ENCODE measurements at places on chromosomes 2 and 18.
A peak's percentile ranks its signal among the peaks of the same experiment; 100 is the strongest.

GRCh38 chr18:30712383-30712782, 330.2 kb downstream of the DSC3 start:
- DNase-seq, result peak; percentile 13

DNA sequence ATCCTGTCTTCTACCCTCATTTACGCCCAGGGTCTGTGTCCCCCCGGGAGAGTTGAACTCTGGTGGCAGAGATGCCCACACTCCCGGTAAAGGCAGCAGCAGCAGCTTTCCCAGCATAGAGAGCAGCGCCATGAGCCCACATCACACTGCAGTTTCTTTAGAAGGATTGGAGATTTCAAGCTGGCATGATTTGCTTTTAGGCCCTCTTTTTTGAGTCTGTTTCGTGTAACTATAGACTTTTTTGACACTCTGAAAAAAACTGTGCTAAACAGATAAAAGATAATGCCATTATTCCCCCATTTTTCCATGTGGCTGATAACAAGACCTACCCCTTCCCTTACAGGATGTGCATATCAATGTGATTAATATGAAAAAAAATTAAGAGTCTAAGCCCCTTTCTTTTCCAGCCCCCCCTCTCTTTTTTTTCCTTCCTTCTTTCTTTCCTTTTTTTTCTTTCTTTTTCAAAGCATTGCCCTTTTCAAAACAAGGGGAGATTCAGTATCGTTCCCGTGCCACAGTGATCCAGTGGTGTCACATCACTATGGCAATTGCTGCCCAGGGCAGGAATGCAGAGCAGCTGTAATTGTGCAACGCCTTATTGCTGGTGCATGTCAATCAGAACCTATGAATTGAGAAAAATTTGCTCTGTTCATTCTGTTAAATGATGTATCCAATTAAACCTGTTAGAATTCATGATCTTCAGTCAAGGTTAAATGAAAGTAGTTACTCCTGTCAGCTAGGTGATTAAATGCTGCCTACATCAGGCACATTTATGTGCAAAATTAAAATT, 104.5 kb downstream of the CDCA7 start:
- no peak for DNase-seq

- DNase-seq, result no peak
Observed at GRCh38 chr2:19826874-19827273, 74.9 kb downstream of the TTC32 start.

DNA sequence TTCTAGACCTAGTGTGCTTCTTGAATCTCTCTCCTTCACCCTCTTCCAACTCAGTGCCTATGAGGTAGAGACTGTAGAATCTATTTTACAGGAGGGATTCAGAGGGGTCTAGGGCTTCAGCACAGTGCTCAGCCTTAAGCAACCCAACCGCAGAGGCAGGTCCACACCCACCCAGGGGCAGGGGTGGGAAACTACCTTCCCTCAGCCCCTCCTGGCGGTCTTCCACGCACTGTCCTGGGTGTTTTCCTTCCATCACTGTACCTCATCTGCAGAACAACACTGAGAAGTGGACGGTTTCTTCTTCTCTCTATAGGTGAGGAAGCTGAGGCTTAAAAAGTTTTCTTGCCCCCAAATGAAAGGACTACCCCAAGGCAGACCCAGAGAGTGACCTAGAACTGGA, 222.3 kb downstream of the ALK start:
- no peak for DNase-seq

DNA sequence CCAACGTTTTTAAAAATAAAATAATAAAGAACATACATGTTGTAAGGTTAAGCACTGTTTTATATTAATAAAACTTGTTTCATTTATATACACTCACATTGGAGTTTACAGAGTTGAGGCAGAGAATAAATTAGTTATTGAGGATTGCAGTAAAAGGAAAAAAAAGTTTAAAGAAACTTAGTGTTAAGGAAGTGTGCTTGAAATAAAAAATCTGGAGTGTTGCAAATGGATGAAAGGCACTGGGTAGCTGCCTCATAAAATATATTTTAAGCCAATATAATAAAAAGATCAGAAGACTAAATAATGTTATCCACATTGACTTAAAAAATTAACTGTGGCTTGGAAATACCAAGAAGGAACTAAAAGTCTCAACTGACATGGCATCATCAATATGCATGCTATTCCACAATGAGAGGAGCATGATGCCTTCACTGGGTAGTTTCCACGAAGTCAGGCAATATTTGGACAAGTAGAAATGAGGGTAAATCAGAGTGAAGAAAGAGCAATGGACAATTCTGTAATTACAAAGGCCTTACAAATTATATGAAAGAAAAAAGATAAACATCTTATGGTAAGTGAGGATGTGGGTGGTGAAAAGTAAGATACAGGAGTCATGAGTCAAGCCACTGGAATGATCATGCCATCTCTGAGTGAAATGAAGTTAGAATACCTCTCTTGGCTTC, 2.5 kb downstream of the GALNT3 start:
- no peak for DNase-seq

DNA sequence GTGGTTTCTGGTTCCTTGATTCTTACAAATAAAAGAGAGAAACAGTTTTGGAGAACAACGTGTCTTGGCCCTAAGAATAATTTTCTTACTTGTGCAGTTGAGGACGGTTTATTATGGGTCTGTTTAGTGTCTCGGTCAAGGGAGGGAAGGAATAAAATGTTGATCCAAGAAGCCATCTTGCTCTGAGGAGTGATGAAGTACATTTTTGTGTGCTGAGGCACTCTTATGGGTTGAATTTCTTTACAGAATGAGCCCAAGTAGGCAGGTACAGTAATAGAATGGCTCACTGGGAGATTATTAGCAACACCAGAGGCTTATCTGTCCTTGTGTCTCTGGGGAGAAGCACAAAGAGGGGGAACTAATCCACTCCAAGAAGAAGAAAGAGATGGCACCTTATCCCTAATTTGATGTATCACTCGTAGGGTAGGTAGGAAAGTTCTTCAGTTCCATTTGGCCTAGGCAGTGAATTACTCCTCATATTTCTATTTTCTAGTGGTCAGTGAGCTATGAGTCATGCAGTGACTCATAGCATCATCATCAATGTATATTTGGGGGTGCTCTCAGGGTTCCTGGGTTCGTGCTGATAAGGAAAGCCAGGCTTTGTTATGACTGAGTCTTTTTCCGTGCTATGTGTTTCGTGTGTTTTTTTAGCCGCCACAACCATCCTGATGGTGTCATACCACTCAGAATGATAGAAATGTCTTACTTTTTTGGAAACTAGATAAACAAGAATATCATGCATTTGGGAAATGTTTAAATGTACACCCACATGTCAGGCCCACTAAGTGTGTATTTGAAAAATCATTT, 250.1 kb upstream of the CTAGE1 start:
- peak; percentile 51 for DNase-seq

GRCh38 chr2:156947261-156947660, 310.2 kb upstream of the GALNT5 start:
- DNase-seq, result no peak

GRCh38 chr2:43609290-43609918, 13.6 kb upstream of the THADA start:
- DNase-seq, result peak; percentile 68

DNA sequence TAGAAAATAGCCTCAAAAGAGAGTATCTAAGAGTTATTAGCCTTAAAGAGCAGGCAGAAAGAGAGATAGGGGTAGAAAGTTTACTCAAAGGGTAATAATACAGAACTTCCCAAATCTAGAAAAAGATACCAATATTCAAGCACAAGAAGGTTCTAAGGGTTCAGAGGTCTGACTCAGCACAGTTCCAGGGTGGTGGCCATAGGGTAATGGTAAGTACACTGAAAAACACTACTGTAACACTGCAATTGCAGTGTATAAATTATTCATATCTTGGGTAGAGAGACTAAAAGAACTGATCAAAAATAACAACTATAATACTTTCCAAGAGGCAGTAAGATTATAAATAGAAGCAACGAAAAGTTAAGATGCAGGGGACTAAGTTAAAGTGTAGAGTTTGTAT, 115.2 kb downstream of the ROCK1 start:
- DNase-seq, result no peak

DNA sequence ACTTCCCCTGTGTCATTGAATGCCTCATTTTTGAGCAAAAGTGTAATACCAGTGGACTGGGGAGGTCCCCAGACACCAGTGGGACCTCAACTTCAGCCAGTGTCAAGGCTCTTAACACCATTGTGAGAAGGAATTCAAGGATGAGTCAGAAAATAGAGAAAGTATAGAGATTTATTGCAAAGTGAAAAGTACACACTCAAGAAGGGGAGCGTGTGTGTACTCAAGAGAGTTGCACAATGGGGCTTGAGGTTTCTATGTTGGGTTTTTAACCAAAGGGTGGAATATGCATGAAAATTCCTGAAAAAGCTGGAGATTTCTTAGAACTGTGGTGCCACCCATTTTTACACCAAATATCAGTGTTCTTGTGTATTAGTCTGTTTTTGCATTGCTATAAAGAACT, 81.9 kb downstream of the ADCYAP1 start:
- no peak for DNase-seq

- DNase-seq, result no peak
Observed at GRCh38 chr2:36300697-36301096, 54.9 kb upstream of the CRIM1 start.

All from NB4 (cell line).